Activated naive CD4-positive, alpha-beta T cell treated with anti-CD3 and anti-CD28 coated beads for 36 hours (primary cell): ENCODE measurements at places on chromosomes 1 and 21. TPM values are rescaled to one million over a fixed set of nuclear protein-coding genes. Genes with fewer than 3 reads are reported as not detected.
A peak's percentile ranks its signal among the peaks of the same experiment; 100 is the strongest.

DNA sequence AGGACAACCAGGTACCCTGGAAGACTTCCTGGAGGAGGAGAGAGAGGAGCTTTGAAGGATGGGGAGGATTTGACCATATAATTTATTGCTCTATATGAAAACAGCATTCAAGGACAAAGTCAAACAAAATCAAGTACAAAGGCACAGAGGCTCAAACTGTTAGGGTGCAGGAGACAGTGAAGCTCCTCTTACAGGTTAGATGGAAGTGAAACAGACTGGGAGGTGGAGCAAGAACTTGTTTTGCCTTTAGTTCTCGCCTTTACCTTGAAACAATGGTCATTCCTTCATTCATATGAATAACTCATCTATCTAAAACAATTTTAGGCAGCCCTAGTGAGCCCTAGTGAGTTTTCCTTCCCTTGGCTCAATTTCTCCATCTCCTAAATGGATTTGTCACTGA is 199.6 kb downstream of the HIVEP3 start:
- peaks cover 34% of the 10 kb centered on the region for H3K4me1 ChIP-seq
- H3K27me3 ChIP-seq = no peaks in the 10 kb centered on the region
- DNase-seq = no peak
- H3K36me3 ChIP-seq = no peaks in the 10 kb centered on the region
- H3K27ac ChIP-seq = no peak overlapping the region

Gene SYCP1
- total RNA-seq = not detected

DNA sequence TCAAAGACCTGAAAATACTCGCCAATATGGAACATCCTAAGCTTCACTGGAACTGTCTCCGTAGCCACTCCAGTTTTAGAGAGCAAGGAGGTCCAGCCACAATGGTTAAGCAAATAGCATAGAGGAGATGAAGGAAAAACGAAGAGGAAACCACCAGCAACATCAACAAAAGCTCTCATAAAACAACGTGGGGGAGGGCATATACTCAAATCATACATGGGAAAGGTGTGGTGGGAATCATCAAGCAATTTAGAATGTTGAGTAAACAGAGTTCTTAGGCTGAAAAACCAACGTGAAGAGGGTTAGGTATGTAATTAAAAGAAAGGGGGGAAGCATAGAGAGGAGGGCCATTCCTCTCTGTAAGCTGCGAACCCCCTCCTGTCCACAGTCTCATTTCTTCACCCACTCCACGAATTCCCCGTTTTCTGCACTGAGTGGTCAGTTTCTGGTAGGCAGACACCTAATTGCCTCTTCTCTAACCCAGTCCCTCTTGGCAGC is 1.0 kb downstream of the TMEM59 start:
- DNase-seq = no peak
- peaks cover 11% of the 10 kb centered on the region for H3K36me3 ChIP-seq
- H3K4me1 ChIP-seq = peaks cover 43% of the 10 kb centered on the region
- no peaks in the 10 kb centered on the region for H3K27me3 ChIP-seq
- no peak overlapping the region for H3K4me3 ChIP-seq

DNA sequence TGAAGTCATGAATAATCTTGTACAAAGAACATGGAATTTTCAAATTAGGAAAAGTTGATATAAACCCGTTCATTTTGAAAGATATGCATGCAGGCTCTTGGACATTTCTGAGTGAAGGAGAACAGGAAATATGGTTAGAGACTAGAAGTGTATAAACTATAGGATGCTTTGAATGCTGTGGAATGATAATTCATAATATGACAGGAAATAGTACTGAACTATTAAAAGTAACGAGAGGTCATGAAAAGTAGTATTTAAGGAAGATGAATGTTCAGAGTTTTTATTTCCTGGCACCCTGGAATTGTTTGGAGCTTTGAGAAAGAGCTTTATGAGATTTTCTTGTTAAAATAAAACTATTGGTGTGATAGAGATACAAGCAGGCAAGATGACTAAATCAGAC is 18.7 kb upstream of the CRB1 start:
- no peak overlapping the region for H3K4me3 ChIP-seq
- peaks cover 2% of the 10 kb centered on the region for H3K36me3 ChIP-seq
- H3K4me1 ChIP-seq = no peaks in the 10 kb centered on the region
- DNase-seq = no peak
- no peaks in the 10 kb centered on the region for H3K27me3 ChIP-seq
- no peak overlapping the region for H3K27ac ChIP-seq

Gene CLCNKB
- not detected for total RNA-seq

DNA sequence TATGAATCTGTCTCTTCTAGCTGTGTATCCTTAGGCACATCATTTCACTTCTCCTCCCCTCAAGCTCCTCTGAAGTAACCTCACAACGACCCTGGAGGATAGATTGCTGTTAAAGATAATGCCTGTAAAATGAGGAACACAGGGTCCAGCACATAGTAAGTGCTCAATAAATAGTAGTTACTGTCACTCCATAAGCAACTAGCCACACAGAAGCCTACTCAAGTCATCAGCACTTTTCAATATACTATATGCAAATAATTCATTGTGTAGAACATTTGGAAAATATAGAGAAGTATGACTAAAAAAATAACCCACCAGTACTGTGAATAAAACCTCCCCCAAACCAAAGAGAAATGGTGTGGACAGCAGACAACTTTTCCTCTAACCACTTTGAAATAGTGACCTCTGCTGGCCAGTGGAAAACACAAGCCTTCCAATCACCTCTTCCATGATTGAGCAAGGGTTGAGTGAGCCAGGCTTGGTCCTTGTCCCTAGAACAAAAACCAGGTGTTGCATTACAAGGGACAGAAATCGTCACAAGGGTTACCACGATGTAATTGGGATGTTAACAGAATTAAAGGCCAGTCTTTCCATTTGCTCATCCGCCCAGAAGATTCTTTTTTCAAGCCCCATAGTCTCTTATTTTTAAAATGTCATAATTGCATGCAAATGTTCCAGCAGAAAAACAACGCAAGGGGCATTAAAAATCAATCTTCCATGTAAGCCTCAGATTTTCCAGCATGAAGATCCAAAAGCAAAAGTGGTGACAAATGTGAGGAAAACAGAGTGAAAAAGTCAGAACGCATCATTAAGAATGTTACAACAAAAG is 15.7 kb upstream of the GLIS1 start:
- no peaks in the 10 kb centered on the region for H3K4me1 ChIP-seq
- no peaks in the 10 kb centered on the region for H3K36me3 ChIP-seq
- no peak overlapping the region for H3K27ac ChIP-seq
- DNase-seq = peak; percentile 51
- H3K27me3 ChIP-seq = no peaks in the 10 kb centered on the region

GRCh38 chr1:238324211-238324864 is 433.6 kb upstream of the ZP4 start:
- H3K27ac ChIP-seq = no peak overlapping the region
- H3K4me1 ChIP-seq = no peaks in the 10 kb centered on the region
- H3K36me3 ChIP-seq = no peaks in the 10 kb centered on the region
- no peak overlapping the region for H3K4me3 ChIP-seq

GRCh38 chr1:230682882-230683610 is 30.9 kb downstream of the AGT start:
- H3K36me3 ChIP-seq = peaks cover 10% of the 10 kb centered on the region
- no peaks in the 10 kb centered on the region for H3K4me1 ChIP-seq
- H3K27ac ChIP-seq = no peak overlapping the region
- no peaks in the 10 kb centered on the region for H3K27me3 ChIP-seq
- DNase-seq = no peak

- peak overlapping the region; percentile 75 for H3K4me3 ChIP-seq
- H3K27me3 ChIP-seq = no peaks in the 10 kb centered on the region
- H3K36me3 ChIP-seq = peaks cover 2% of the 10 kb centered on the region
- H3K27ac ChIP-seq = peak overlapping the region; percentile 89
- DNase-seq = peak; percentile 44
Observed at GRCh38 chr1:198932351-198932991, 293.6 kb downstream of the PTPRC start.
